ENCODE measurements at places on chromosomes 13 and 19.

GRCh38 chr13:55497486-55497885, 1643.2 kb upstream of the PRR20A start:
- no peak for DNase-seq

- no peak for DNase-seq
Observed at GRCh38 chr13:98301721-98302120, 124.7 kb upstream of the RNF113B start.

- no peak for DNase-seq
Observed at GRCh38 chr13:102793611-102794355, 5.0 kb downstream of the POGLUT2 start.

DNA sequence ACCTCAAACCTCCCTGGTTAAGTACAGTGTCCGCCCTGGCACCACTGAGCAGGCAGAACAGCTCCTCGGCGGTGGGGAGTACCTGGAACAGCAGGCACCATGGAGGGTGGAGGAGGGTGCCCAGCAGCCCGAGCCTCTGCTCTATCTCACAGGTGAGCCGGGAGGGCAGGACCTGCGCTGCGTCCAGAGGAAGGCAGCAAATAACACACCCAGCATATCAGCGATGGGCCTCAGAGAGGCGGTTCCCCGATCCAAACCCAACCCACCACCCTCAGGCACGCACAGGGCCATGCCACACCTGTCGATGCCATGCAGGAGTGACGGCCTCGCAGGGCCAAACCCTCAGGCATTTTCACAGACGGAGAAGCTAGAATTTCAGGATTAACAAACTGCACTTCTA, 11.8 kb downstream of the PEPD start:
- DNase-seq, result no peak

DNA sequence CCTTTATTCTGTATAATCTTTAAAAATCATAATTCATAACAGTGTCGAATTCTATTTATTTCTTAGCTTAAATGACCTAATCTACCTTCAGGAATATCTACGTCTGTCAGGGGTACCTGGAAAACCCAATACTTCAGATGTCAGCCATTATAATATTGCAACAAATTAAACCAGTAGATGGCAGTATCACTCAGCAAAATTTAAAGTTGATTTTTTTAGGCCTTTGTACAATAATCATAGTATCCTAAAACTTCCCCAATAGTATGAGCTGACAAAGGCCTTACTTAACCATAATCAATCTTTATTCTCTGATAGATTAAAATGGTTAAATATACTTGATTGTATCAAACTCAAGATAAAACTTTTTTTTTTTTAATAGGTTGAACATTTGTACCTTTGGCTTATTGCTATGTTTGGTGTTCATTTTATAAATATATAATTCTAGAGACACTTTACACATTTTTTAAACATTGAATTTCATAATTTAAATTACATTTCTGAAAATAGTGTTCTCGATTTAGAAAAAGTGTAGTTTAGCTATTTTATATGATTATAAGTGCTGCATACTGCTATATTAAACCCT, 830.2 kb upstream of the SPRY2 start:
- DNase-seq, result no peak

GRCh38 chr13:25400925-25401324, 29.2 kb downstream of the ATP8A2 start:
- no peak for DNase-seq

GRCh38 chr19:16825312-16826052, 3.7 kb upstream of the SIN3B start:
- peak; percentile 53 for DNase-seq

DNA sequence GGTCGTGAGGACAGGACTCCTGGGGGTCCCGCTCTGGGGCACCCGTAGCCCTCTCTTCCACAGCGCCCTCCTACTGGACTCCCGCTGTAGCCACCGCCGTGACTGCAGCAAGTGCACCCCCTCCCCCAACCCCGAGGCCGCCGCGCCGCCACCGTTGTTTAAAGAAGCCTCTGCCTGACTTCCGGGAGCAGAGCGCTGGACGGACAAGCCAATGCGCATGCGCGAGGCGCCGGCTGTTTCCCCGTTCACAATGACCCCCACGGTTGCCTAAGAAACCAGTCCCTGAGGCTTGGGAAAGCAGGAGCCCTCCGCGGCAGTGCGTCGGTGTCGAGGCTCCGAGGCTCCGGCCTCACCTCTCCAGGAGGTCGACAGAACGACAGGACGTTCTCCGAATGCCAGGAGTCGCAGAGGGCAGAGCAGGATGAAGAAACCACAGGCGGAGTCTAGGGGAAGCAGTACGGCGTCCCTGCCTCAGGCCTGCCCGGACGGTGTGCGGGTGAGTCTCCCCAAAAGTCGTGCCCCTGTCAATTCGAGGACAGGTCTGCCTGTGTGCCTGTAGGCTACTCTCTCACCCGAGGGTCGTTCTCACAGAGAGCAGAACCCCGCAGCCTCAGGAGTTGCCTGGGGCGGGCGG, 70.5 kb upstream of the ZNF420 start:
- DNase-seq, result peak; percentile 27

DNA sequence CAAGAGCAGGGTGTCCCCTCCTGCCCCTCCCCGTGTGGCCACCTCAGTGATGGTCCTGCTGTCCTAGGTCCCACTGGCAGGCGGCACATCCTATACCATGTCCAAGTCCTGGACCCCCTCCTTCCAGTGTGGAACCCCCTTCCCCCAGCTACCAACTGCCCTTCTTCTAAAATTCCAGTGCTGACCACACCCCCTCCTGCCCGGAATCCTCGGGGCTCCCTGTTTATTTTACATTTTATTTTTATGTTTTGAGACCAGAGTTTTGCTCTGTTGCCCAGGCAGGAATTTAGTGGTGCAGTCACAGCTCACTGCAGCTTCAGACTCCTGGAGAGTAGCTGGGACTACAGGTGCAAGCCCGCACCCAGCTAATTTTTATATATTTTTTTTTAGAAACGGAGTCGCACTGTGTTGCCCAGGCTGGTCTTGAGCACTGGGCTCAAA, 945 bp upstream of the CPAMD8 start:
- no peak for DNase-seq

GRCh38 chr13:30804474-30804873, 69.1 kb downstream of the ALOX5AP start:
- no peak for DNase-seq

DNA sequence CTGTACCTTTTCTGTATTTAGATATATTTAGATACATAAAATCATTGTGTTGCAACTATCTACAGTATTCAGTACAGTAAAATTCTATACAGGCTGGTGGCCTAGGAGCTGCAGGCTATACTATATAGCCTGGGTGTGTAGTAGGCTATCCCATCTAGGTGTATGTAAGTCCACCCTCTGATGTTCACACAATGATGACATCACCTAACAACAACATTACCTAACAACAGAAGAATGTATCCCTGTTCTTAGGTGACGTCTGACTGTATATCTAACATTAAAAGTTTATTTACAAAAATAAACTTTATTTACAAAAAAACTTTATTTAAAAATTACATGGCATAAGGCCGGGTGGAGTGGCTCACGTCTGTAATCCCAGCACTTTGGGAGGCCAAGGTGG, 28.3 kb upstream of the ZFP30 start:
- no peak for DNase-seq

DNA sequence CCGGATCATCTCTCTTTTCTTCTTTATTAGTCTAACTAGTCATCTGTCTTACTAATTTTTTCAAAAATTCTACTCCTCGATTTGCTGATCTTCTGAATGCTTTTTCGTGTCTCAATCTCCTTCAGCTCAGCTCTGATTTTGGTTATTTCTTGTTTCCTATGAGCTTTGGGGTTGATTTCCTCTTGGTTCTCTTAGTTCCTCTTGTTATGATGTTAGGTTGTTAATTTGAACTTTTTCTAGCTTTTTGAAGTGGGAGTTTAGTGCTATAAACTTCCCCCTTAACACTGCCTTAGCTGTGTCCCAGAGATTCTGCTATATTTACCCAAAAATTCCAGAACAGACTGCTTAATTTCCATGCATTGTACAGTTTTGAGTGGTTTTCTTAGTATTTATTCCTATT, 3.4 kb downstream of the FCAR start:
- no peak for DNase-seq

DNA sequence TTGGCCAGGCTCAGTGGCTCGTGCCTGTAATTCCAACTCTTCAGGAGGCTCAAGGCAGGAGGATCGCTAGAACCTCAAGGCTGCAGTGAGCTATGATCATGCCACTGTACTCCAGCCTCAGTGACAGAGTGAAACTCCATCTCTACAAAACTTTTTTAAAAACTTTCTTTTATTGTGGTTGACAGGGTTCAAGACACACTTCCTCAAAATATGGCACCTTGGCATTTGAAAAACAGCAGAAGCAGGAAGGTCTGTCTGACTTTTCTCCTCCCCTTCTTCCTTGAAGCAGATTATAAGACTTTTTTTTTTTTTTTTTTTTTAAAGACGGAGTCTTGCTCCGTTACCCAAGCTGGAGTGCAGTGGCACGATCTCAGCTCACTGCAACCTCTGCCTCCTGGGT, 100.3 kb downstream of the TM9SF2 start:
- DNase-seq, result no peak

DNA sequence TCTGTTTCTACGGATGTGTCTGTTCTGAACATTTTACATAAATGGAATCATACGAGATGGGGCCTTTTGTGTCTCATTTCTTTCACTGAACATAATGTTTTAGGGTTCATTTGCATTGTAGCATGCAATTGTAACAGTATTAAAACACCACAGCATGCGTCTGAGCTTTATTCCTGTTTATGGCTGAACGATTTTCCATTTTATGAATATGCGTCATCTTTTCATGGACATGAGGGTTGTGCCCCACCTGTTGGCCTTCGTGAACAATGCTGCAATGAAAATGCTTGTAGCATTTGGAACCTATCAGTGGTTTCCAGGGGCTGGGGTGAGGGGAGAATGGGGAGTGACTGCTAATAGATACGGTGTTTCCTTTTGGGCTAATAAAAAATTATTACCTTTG, 5.1 kb downstream of the OR10H1 start:
- peak; percentile 46 for DNase-seq

GRCh38 chr19:57830071-57830602, at the start of gene ZNF587B:
TSS of gene ZNF587B (plus strand) at chr19:57830299. CDS start at chr19:57830529, 230 bp downstream.
- DNase-seq, result peak; percentile 91

GRCh38 chr13:69213396-69213795, 894.2 kb upstream of the ATXN8OS start:
- DNase-seq, result no peak

GRCh38 chr13:23578411-23579071, 8.3 kb downstream of the TNFRSF19 start:
- DNase-seq, result peak; percentile 79

DNA sequence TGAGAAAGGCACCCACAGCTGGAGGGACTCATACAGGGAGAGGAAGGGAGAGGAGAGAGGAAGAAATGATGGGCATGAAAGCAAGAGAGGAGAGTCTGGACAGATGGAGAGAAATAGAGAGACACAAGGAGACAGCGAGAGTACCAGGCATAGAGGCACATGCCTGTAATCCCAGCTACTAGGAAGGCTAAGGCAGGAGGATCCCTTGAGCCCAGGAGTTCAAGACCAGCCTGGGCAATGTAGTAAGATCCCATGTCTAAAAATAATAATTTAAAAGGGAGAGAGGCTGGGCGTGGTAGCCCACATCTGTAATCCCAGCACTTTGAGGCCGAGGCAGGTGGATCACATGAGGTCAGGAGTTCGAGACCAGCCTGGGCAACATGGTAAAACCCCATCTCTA, 9.3 kb downstream of the UNC13A start:
- DNase-seq, result no peak

DNA sequence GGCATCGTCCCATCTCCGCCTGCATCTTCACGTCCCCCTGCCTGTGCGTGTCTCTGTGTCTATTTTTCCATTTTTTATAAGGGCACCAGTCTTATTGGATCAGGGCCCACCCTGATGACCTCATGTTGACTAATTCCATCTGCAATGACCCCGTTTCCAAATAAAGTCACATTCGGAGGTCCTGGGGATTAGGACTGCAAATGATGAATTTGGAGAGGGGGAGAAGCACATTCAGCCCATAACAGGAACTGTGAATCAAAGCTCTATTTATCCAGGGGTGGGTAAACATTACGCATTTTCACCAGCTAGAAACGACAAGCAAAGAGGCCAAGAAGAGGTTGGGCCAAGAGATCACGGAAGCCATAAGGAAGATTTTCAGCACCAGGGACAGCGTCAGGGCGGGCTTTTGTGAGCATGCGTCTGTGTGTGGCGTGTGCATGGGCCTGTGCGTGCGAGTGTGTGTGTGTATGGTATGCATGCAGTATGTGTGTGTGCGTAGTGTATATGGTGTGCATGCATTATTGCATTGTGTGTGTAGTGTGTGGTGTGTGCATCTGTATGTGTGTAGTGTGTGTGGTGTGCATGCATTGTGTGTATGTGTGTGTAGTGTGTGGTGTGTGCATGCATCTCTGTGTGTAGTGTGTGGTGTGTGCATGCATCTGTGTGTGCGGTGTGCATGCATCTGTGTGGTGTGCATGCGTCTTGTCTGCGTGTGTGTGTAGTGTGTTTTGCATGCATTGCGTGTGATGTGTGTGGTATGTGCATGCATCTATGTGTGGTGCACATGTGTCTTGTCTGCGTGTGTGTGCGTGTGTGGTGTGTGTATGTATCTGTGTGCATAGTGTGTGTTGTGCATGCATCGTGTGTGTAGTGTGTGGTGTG, 19.6 kb downstream of the CELF5 start:
- peak; percentile 27 for DNase-seq

DNA sequence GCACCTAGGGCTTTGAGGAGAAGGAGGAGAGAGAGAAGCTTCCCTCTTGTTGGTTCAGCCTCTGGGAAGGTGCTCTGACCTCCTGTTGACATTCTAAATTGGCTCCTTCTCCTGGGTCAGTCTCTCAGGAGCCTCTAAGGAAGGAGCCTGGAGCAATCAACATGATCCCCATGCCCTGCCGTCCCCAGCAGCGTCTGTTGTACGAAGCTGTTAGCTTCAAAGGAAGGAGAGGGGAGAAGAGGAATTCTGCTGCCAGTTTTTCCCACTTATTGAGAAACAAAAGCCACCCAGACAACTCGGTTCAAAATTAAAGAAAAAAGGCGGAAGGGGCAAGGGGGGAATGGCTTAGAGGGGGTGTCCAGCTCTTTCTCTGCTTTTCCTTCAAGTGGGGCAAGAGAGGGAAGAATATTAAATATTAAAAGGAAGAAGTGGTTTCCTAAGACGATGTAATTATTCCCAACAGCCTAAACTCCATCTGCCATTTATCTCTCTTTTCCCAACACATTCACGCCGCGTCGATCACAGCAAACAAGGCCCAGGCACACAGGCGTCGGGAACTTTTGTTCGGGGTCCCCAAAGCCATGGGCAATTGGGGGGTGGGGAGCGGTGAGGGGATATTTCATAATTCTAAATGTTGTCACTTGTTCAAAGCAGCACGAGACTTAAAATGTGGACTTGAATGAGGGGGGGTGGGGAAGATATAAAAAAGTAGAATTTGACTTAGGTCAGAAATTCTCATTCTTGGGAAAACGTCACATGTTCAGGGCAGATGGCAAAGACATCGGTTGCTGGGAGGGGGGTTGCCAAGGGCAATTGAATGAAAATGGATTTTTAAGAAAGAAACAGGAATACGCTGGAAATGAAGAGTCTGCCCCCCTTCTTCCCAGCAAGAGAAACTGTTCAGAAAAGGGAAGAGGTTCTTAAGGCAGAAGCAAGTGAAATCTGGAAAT, 116.8 kb upstream of the CACNA1A start:
- no peak for DNase-seq

GRCh38 chr19:3068071-3068470, 5.8 kb upstream of the TLE5 start:
- no peak for DNase-seq

GRCh38 chr19:30684613-30685012, 312.4 kb downstream of the ZNF536 start:
- DNase-seq, result no peak

All from stomach (tissue), 19 donors.